NCI-H2029 (cell line): ENCODE measurements at places on chromosomes 4 and X.

DNA sequence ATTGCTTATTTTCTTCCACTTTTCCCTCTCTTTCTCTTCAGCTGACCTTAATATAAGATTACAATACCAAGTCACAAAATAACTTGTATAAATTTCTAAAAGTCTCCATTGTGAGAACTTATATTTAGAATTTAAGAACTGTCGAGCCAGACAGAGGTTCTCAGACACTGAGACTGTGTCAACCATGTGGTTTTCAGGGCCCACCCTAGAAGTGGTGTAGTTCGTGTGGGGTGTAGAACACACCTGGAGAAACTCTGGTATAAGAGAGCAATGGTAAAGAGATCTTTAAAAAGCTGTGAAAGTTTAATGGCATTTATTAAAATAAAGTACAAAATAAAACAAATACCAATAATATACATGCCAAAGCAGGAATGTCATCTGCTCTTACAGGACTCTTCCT is 19.7 kb downstream of the CPEB2 start:
- no peak for DNase-seq

DNA sequence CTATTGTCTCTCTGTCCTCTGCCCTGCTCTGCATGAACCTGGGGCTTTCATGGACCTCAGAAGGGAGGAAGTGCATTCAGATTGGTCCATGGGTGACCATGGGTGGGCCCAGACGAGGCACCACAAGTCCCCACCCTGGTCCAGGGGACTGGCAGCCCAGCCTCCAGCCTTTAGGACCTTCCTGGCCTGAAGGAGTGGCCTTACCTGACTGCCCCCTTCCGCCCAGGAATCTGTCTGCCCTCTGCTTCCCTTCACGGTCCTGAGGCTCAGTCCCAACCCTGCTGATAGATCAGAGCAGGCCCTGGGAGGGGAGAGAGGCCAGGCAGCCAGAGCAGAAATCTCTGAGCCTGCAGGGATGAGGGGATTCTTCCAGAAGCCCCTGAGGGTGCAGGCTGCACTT is 455.4 kb downstream of the PCDH18 start:
- no peak for DNase-seq

DNA sequence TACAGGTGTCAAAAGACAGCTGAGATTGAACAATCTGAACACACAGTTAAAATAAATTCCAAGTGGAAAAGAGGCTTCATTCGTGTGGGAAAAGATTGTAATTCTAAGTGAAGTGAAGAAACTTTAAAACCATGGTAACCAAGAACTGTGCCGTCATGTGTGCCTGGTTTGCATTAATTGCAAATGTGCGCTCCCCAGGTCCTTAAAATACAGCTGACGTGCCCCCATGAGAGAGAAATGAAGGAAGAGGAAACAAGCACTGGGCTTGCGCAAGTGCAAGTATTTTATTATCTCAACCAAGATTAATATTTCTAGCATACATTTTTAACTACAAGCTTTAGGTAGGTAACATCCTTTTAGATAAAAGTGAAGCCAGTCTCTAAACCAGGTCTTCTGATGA is 92.5 kb downstream of the PARM1 start:
- DNase-seq: no peak

GRCh38 chrX:74421740-74422352 is 553 bp downstream of the SLC16A2 start:
- DNase-seq: no peak

DNA sequence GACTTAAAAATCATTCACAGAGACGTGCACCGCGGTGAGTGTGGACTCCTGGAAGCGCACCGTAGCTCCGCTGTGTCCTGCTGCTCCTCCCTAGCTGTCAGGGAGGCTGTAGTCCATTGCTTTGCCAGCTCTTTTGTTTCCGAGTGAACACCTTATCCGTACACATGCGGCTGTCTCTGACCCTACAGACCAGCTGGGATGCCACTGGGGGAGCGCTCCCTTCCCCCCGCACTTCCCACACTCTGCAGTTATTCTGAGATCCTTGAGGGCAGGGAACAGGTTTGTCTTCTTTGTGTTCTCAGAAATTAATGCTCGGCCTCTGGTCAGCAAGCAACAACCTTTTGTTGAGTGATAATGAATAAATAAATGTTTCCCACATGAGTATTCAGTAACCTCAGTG is 33.7 kb upstream of the MSANTD1 start:
- no peak for DNase-seq

- DNase-seq: no peak
Measured at GRCh38 chrX:45322820-45323219, 122.1 kb upstream of the DIPK2B start.

DNA sequence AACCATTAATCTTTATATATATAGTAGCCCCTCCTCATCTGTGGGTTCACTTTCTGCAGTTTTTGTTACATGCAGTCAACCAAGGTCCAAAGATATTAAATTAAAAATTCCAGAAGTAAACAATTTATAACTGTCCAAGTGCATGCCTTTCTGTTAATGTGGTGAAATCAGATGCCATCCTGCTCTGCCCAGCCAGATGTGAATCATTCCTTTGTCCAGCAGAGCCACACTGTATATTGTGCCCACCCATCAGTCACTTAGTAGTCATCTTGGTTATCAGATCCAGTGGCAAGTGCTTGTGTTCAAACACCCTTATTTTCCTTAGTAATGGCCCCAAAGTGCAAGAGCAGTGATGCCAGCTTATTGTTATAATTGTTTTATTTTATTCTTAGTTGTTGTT is 17.2 kb upstream of the PRDM5 start:
- no peak for DNase-seq

DNA sequence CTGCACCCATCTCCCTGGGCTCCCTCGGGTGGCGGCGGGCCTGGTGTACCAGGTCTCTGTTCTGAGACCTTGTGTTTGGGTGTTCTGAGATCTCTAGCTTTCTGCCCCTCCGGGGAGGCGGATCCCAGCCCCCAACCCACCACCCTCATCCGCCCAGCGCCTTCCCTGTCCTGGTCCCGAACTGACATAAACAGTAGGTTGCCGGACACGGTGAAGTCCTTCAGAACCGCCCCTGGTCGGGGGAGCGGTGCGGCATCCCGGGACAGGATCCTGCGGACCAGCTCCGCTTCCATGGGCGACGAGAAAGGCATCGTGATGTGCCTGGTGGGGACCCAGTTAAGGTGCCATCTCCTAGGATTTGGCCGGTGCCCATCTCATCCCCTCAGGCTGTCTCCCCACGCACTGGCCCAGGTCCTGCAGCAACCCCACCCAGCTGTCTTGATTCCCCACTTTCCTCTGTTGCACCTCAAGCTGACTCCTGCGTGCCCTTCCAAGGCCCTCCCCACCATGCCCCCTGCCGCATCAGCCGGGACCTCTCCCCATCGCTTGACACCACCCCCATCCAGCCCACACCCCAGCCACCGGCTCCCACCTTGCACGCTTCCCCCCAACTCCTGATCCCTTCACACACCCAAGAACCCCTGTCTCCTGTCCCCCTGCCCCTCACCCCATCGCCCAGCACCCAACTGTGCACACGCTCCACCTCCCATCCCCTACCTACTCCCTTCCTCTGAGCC is 900 bp downstream of the CTAG2 start:
- DNase-seq: no peak
